Omental fat pad (tissue), 4 donors: ENCODE measurements at places on chromosomes 11 and 22. TPM values are rescaled to one million over a fixed set of nuclear protein-coding genes. Genes with fewer than 3 reads are reported as not detected.

GRCh38 chr11:72988821-72989220 lies 153.3 kb downstream of the FCHSD2 start:
- DNase-seq: no peak

- no peak for DNase-seq
Observed at GRCh38 chr22:41252365-41252764, 11.6 kb upstream of the CHADL start.

MYBPC3 gene
- 0.79 TPM for total RNA-seq

- no peak for DNase-seq
Observed at GRCh38 chr11:106457727-106458126, 380.3 kb downstream of the AASDHPPT start.

- DNase-seq: no peak
Observed at GRCh38 chr22:26174280-26174679, 5.0 kb downstream of the SEZ6L start.

DNA sequence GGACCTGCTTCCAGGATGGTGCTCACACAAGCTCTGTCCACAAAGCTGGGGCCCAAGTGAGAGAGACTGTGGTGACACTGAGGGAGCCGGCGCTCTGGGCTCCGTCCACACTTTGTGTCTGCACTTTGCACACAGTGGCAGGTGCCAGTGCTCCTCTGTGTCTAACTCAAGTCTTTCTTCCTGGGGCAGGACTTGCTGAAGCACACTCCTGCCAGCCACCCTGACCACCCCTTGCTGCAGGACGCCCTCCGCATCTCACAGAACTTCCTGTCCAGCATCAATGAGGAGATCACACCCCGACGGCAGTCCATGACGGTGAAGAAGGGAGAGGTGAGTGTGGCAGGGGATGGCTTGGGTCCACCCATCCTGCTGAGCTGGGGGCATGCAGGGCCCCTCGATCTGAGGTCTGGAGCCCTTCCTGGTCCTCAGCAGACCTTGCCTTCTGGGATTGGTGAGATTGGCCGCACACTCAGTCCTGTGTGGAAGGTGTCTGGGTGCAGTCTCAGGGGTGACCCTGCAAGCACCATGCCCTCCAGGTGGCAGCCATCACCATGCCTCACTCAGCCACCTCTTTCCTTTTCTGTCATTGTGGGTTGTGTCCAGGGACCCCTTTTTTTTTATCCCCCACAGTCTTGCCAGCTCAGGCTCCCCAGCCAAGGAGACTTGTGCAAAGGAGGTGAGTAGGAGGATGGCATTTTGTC lies 93.3 kb downstream of the BCR start:
- no peak for DNase-seq

NRIP3 gene
- total RNA-seq: 4.5 TPM

- no peak for DNase-seq
Observed at GRCh38 chr22:46018859-46019258, 41.9 kb upstream of the WNT7B start.

DNA sequence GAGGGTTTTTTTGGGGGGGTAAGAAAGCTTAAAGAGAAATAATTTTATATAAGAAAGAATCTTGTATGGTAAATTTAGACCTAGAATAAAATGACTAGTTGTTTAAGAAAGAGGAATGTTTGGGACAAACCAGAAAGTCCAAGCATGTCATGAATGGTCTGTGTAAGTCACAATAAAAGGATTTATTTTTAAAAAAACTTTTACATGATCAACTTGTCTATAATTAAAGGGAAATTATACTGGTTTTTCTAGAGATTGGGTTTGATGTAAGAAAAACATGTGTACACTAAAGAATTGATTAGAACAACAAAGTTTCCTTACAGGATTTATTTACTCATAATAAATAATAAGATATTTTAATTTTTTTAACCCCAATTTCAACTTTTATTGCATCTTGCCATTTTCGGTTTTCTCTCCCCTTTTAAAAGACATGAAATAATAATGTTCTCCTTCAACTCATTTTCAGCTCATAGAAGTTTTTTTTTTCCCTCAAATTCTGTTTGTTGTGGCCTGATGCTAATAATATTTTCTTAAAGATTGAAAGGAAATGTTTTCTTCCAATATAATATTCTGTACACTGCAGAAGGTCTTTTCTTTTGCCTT lies 35.4 kb upstream of the INCENP start:
- DNase-seq: no peak

- DNase-seq: no peak
Observed at GRCh38 chr11:108592591-108593213, 866 bp downstream of the EXPH5 start.

GRCh38 chr11:124460459-124460858 lies 15.0 kb upstream of the OR8B8 start:
- DNase-seq: no peak

ARRB1 gene
- 57.5 TPM for total RNA-seq

GRK3 gene
- 25.9 TPM for total RNA-seq

GRCh38 chr11:6627762-6628241 lies 8.6 kb upstream of the TPP1 start:
- DNase-seq: no peak

- DNase-seq: no peak
Observed at GRCh38 chr11:101453682-101454081, 130.1 kb downstream of the TRPC6 start.

DNA sequence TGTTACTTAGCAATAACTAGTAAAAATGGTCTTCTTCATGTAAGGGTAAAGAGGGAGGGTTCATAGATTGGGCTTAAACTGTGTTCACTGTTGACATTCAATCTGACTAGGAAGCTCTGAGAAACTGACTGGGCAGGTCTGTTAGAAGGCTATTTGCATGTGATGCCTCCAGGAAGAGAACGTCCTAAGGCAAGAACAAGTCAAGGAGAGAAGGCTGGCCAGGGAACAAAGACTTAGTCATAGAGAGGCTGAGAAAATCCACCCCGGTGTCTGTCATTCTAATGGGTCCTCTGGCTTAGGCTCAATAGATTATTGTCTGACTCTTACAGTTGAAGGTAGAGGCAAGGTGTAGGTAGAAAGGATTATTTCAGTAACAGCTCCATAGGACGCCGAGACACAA lies 50.3 kb upstream of the CD44 start:
- no peak for DNase-seq

MPZL2 gene
- total RNA-seq: 56.6 TPM

DNA sequence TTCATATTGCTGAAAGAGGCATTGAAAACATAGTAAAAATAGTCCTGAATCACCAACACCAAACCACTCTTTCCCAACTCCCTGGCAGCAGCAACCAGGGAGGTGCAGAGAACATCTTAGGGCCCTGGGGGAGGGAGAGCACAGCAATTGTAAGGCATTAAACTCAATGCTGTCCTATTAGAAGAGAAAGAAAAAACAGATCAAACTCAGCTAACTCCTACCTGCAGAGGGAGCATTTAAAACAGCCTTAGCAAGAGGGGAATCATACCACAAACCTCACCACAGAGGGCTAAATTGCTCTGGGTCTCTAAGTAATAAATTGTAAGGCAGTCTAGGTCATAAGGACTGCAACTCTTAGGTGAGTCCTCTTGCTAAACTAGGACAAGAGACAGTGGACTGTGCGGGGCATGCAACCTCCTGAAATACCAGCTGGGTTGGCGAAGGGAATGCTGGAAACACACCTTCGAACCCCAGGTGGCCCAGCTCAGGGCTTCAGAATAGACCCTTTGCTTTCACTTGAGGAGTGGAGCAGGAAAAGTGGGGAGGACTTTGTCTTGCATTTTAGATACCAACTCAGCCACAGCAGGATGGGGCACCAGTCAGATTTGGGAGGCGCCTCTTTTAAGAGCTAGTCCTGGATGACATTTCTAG lies 697.1 kb upstream of the FAT3 start:
- DNase-seq: no peak

ALKBH8 gene
- 4.4 TPM for total RNA-seq

DNA sequence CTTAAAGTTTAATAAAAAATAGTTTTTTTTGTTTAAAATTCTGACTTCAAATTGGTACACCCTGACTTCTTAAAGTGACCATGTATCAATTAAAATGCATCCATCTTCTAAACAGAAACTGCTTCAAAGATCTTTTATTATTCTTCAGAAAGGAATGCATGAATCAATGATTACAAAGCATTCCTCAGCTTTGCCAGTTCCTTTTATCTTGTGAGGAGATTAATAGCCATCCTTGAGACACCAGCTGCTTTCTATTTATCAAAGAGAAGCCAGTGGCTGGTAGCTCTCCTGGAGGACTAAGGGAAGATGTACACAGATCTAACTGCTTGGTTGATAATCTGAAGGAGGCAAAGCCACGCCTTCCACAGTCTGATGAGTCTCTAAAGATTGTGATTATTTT lies 2222.5 kb downstream of the LRRC4C start:
- DNase-seq: no peak

ABCC8 gene
- total RNA-seq: 0.38 TPM

GRCh38 chr11:90288212-90288821 lies 65.5 kb upstream of the CHORDC1 start:
- DNase-seq: no peak
